ENCODE measurements at places on chromosomes 6 and 20.

- no peak for DNase-seq
Observed at GRCh38 chr6:149305372-149305771, 12.1 kb upstream of the TAB2 start.

DNA sequence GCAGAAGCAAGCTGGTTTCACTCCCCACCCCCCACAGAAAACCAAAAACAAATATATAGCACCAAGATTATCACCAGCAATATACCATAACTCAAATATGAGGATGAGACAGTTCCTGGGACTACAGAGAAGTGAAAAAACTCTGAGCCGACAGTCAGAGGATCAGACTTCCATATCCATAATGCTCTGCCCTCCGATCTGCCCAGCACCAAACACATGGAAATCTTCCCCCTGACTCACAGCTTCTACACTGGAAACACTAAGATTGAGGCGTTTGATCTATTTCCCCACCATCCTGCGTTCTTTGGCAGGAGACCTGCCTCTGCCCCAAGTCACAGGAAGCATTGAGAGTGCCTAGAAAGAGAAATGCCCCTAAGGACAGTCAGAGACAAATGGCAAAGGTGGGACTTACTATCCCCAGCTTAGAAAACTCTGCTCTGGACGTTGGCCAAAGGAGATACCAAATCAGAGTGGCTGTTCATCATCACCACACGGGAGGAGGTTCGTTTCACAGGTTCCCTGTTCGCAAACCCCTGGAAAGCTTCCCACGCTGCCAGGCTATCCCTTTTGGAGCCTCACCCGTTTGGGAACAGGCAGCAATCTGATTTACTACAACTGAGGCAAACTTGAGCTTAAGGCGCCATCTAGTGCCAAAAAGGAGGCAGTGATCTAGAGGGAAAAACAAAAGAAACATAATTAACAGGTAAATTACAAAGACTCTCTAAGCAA lies 48.7 kb upstream of the SRSF6 start:
- no peak for DNase-seq

- DNase-seq: no peak
Observed at GRCh38 chr20:51196991-51197651, 174.2 kb upstream of the KCNG1 start.

DNA sequence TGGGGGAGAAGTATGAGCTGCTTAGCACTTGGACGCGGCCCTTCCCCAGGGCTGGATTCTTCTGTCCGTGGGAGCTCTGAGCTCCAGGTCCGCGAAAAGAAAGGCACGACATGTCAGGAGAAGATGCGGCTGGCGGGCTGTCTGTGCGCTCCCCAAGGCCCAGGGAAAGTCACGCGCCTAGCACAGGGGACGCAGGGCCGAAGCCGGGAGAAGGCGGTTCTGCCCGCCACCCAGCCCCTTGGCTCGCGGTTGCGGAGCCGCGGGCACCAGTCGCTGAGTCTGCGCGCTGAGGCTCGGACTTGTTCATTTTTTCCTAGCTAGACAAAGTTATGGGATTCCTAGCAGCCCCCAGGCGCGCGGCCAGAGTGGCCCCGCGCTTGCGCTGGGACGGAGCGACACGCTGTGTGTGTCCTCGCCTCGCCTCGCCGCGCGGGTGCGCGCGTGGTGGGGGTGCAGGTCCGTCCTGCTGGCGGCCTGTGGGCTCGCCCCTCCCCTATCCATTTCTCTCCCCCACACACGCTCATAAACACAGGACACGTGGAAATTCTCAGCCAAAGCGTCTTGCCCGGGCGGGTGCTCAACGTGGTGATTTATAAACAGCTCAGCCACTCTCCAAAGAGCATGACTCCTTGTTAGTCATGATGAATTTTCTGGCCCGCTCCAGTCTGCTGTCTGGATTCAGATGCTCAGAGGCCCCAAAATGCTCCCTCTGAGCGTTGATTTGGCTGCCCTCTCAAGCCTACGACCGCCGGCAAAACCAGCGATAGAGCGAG lies 1.9 kb upstream of the POU3F2 start:
- no peak for DNase-seq

DNA sequence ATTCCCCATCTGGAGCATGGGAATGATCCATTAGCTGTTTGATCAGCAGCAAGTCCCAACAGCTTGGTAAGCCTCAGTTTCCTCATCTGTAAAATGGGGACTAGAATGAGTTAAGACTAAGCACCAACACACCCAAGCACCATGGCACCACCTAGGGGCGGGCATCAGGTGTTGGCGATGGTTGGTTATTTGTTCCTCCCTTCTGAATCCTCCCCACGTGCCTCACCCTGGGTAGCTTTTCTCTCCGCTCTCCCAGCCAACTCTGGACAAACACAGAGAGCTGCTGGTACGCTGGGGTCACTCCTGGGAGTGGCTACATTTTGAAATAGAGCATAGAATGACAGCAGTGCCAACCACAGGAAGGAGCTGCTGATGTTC lies 13.3 kb upstream of the ITPR3 start:
- DNase-seq: peak; percentile 43

- DNase-seq: no peak
Observed at GRCh38 chr6:145559836-145560235, 175.5 kb downstream of the EPM2A start.

GRCh38 chr20:20386192-20386591 lies 18.3 kb downstream of the INSM1 start:
- DNase-seq: no peak

DNA sequence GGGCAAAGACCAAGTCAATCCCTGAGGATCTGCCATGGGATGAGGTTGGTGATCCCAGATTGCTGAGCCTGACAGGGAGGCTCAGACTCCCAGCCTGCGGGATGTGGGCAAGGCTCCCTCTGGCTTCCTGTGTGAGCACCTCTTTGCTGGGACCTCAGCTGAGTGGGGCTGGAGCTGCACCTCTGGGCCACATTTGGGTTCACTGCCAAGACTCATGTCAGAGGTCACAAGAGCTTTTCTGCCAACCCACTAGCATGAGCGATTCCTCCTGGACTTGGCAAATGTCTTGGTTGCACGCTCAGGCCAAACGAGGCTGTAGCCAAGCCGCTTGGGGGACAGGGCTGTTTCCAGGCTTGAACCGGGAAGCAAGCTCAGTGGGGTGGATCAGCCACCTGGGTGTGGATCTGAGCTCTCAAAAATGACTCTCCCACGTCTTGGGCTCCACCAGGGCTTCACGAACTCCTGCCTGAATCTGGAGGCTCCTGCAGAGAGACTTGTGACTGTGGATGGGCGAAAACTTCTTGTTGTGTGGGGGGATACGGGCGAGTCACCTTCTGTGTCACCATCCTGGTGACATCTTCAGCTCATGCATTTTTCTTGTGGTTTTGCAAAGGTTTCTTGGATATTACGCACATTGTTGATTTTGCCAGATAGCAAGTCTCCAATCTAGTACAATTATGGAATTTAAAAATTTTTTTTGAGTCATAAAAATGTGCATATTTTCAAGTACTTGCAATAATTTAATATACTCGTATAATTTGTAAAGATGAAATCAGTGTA lies 359.5 kb downstream of the CDH4 start:
- DNase-seq: no peak

DNA sequence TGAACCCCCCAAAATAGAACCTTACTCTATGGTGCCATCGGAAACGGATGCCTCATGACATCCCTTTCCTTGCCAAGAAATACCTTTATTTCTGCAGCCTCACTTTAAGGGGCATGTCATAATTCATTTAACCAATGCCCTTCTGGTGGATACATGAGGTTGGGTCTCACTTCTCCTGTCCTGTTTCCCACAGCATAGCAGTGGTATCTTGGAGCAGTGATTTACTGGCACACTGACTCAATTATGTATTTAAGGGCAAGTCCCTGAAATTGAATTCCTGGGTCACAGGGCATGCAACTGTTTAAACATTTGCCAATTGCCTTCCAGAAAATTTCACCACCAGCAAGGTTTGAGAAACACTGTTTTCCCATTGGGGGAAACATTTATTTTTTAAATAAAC lies 639 bp upstream of the LBP start:
- no peak for DNase-seq

DNA sequence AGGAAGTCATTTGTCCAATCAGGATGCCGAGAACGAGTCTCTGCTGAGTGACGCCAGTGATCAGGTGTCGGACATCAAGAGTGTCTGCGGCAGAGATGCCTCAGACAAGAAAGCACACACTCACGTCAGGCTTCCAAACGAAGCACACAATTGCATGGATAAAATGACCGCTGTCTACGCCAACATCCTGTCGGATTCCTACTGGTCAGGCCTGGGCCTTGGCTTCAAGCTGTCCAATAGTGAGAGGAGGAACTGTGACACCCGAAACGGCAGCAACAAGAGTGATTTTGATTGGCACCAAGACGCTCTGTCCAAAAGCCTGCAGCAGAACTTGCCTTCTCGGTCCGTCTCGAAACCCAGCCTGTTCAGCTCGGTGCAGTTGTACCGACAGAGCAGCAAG lies 281.5 kb downstream of the TSHZ2 start:
- DNase-seq: no peak

GRCh38 chr6:49050584-49050983 lies 412.5 kb downstream of the MMUT start:
- DNase-seq: no peak

GRCh38 chr6:116277124-116277523 lies 2.6 kb downstream of the TSPYL1 start:
- no peak for DNase-seq

- DNase-seq: no peak
Observed at GRCh38 chr6:111485342-111485741, 2.3 kb upstream of the REV3L start.

- peak; percentile 7 for DNase-seq
Observed at GRCh38 chr6:170124836-170125235, 166.0 kb downstream of the DLL1 start.

DNA sequence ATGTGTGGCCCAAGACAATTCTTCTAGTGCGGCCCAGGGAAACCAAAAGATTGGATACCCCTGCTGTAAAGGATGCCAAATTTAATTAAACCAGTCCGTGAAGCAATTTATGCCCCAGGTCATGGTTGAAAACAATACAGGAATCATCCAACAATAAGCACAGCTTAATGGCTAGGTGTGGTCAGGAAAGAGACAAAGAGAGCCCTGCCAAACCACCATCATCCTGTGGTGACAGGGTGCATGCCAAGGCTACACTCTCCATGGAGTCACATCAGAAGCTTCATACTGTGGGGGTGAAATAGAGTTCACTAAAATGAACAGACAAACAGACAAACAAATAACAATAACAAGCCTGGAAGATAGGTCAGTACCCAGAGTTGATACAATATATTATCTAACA lies 62.7 kb downstream of the DZANK1 start:
- DNase-seq: no peak
